ENCODE measurements at places on chromosomes 5 and 9. TPM values are rescaled to one million over a fixed set of nuclear protein-coding genes. Genes with fewer than 3 reads are reported as not detected.

GRCh38 chr9:18906656-18907395 lies 126.2 kb downstream of the SAXO1 start:
- no peak for DNase-seq

DNA sequence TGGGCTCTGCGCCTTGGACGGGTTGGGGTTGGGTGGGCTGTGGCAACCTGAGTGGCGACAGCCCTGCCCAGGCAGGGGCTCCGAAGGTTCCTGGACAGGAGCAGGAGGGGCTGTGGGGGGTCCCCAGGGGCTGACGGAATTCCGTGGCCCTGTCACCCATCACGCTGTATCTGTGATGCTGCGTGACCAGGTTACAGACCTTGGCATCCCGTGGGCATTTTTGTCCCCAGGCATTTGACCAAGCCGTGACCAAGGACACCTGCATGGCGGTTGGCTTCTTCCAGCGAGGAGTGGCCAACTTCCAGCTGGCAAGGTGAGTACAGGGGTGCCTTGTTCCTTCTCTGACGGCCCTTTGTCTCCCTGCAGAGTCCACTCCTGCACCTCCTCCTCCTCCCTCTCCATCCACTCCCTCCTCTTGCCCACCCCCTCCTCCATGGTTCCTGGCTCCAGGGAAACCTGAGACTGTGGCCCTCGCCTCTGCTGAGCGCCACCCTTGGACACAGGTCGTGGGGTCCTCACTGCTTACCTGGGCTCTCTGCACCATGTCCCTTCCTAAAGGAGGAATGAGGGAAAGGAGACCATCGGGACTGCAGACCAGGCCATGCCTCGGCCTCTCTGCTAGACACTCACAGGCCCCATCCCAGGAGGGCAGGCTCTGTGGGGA lies 3.0 kb downstream of the NOXA1 start:
- no peak for DNase-seq

DNA sequence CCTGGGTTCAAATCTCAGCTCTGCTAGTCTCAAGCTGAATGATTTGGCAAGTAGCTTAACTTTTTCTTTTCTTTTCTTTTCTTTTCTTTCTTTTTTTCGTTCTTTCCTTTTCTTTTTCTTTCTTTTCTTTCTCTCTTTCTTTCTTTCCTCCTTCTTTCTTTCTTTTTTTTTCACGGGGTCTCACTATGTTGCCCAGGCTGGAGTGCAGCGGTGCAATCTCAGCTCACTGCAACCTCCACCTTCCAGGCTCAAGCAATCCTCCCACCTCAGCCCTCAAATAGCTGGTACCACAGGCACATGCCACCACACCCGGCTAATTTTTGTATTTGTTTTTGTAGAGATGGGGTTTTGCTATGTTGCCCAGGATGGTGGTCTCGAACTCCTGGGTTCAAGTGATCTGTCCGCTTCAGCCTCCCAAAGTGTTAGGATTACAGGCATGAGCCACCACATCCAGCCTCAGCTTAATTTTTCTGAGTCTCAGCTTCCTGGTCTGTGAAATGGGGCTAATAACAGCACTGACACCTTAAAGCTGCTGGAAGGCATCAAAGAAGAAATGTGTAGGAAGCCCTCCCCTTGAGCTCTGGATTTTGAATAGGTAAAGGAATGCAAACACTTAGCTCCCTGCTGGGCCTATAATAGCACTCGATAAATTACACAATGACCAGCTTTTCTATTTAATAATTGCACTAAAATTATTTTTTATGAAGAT lies 17.5 kb upstream of the PPARGC1B start:
- no peak for DNase-seq

Gene LCP2
- total RNA-seq: 0.26 TPM

DNA sequence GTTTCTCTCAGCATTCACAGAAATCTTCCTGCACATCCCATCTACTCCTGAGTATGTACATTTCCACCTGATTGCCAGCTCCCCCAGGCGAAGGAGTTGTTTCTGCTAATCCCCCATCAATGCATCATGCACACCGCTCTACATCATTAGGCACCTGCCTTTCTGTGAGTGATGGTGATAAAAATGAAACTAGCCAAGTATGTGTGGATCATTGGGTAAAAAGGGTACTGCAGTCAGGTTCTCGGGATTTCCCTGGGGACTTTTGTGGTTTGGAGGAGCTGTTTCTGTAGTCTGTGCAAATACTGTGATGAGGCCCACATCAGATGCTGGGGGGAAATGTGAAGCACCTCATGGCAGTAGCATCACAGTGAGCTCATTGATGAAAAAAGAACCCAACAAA lies 30.4 kb downstream of the CAMK4 start:
- DNase-seq: no peak

GRCh38 chr5:112106878-112107277 lies 312.2 kb downstream of the EPB41L4A start:
- no peak for DNase-seq

Gene SLC4A9
- total RNA-seq: 0.15 TPM

- DNase-seq: no peak
Measured at GRCh38 chr5:164204338-164204946, 699.0 kb downstream of the MAT2B start.

Gene OTP
- total RNA-seq: not detected

Gene GNA14
- 3.2 TPM for total RNA-seq

Gene TMEM174
- total RNA-seq: not detected

DNA sequence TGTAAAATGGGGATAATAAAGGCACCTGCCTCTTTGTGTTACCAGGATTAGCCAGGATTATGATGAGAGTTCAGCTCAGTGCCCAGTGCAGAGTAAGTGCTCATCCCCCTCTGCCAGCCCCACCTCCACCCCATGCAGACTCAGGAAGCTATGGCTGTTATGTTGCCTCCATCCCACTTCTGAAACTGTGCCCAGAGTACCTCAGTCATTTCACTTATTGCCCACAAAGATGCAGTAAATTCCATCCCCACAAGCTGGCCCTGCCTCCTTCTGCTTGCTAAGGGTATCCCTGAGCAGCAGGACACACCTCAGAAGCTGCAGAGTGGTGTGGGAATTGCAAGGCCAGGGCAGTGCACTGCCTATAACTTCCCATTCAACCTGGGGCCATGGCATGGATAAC lies 415.1 kb downstream of the SPOCK1 start:
- DNase-seq: no peak

Data from H1 (cell line).